Kidney (tissue), 22 donors: ENCODE measurements at places on chromosomes 4 and X. TPM values are rescaled to one million over a fixed set of nuclear protein-coding genes. Genes with fewer than 3 reads are reported as not detected.

- no peak for DNase-seq
These were observed 186.9 kb upstream of the HS3ST1 start for GRCh38 chr4:11615601-11616000.

DNA sequence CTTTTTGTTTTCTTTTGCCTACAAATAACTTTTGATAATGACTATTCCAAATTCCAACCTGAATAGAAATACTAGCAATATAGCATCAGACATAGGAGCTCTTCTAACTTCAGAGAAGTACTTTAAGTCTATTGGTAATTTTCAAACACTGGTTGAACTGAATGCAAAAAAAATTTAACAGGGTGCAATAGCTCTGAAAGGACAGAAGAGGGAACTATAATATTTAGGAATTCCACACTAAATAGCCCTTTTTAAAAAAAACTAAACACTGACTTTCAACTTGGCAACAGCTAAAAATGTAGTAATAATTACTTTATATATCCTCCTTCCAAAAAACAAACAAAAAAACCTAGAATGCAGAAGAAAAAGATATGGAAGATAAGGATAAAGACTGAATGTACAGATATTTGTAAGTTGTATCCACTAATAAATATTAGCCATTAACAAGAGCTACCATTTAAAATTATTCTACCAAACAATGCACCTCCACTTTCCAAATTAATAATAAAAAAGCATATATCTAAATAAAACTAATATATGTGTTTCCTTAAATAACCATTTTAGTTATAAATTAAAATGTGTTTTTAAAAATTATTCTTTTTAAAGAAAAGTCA lies 81.4 kb downstream of the FBXW7 start:
- no peak for DNase-seq

DNA sequence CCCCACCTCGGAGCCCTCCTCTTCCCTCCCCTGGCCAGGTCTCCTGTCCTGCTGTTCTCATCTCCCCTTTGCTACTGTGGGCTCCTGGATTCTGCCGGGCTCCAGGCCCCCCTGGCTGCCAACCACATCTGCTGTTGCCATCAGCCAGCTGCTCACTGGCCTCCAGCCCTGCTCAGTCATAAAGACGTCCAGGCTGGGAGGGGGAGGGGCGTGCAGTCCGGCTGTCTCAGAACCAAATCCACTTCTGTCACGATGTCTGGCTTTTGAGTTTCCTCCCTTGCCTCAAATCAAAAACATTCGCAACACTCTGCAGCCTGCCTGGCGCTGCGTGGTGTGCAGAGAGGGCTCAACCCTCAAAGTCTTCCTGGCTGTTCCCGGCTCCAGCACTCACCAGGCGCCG lies 7.1 kb downstream of the RASL11B start:
- peak; percentile 62 for DNase-seq

GRCh38 chr4:139684351-139684750 lies 18.7 kb downstream of the MGST2 start:
- DNase-seq, result no peak

DNA sequence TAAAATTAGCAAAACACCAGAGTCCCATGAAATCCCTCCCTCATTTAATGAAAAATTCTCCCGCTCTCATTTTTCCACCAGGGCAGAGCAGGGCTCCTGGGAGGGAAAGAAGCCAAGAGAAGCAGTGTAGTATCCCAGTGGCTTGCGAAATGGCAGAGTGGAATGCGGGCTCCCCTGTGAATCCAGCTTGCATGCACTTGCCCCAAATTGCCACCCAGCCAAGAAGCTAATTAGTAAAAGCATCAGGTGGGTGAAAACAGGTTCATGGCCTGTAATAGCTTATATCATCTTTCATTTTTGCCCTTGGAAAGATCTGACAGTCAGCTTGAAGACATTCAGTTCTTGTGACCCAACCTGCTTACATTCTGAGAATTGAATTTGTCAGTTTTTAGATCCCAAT lies 10.1 kb downstream of the AMOT start:
- DNase-seq, result no peak

G6PD gene
- total RNA-seq, result 54.1 TPM

- DNase-seq, result no peak
These were observed 24.7 kb downstream of the KCNE5 start for GRCh38 chrX:109600237-109600651.

DNA sequence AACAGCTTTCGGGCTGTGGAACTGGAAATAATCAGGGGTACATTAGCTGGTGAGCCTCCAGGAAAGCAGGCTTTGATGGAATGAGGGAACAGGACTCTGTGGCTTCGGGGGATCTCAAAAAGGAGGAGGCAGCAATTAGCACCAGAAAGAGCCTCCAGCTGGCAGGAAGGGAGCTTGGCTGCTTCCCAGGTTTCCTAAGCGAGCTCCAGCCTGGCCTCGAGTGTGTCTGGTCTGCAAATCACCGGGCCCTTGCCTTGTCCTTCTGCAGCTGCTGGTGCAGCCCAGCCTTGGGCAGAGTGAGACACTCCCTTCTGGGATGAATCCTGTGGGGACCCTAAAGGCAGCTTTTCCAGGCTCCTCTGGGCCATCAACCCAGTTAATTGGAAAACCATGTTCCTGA lies 10.7 kb upstream of the PDHA1 start:
- DNase-seq, result no peak

GRCh38 chr4:25160714-25161592 lies 704 bp upstream of the SEPSECS start:
- no peak for DNase-seq

DNA sequence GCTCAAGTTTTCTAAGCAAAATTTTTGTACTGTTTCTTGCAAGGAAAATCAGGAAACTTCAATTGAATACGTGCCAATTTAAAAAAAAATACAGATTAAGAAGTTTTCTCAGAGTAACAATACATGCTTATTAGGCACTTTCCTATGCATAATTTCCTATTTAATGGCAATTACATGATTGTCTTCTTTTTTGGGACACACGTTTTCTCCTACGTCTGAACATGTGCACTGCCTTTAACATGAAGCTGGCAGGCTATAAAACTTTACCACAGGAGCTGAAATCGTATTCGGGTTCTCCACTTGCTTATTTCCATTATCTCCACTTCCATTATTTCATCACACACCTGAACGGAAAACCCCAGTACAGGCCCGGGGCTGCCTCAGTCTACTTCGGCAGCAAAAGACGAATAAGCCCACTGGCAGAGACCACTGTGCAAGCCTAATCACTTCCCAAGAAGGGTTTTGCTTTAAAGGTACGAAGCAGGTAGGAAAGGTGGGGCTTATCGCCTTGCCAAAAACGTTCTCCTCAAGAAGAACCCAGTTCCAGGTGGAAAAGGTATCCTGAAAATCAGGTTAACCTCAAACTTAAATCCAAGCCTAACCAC lies 575 bp downstream of the RCHY1 start:
- no peak for DNase-seq

APBB2 gene
- total RNA-seq, result 65.6 TPM

DNA sequence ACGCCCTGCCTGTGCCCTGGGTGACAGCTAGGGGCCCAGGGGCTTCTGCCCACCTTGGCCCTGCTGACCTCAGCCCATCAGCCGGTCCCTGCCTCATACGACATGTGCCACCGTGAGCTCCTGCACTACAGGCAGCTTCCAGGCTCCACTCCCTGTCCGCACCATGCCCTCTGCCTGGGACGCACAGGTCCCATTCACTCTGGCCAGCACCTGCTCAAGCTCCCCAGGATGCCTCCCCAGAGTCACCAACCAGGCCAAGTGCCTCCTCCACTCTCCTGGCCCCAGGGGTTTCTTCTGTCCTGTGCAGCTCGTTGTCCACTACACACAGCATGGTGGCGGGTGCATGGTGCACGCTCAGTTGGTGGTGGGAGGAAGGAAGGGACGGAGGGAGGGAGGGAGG lies 20.2 kb upstream of the MRFAP1 start:
- no peak for DNase-seq

DNA sequence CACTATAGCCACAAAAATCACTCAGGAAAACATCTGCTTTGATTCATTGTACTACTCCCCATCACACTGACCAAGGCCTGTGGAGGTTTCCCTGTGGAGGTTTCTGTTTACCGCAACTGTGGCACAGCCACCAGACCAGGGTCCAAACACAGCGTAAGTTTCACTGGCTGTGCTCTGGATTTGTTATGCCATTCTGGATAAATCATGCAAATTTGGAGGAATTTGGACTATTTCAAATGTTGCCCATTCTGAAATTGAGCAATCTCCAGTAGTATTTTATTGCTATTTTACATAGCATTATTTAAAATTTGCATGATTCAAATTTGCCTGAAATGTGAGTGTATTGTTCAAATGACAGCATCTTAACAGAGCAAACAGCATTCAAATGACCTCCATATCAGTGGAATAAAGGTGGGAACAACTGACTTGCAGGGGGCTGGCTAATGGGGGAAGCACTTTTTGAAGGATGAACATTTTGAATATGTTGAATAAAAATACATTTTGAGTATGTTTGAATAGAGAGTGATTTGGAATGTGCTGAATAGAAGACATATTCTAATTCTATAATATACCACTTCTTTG lies 66.1 kb upstream of the ACSL1 start:
- no peak for DNase-seq

- no peak for DNase-seq
These were observed 678.2 kb upstream of the FAM241A start for GRCh38 chr4:111466811-111467604.

- no peak for DNase-seq
These were observed 89.4 kb downstream of the FTHL17 start for GRCh38 chrX:30982467-30982866.

DNA sequence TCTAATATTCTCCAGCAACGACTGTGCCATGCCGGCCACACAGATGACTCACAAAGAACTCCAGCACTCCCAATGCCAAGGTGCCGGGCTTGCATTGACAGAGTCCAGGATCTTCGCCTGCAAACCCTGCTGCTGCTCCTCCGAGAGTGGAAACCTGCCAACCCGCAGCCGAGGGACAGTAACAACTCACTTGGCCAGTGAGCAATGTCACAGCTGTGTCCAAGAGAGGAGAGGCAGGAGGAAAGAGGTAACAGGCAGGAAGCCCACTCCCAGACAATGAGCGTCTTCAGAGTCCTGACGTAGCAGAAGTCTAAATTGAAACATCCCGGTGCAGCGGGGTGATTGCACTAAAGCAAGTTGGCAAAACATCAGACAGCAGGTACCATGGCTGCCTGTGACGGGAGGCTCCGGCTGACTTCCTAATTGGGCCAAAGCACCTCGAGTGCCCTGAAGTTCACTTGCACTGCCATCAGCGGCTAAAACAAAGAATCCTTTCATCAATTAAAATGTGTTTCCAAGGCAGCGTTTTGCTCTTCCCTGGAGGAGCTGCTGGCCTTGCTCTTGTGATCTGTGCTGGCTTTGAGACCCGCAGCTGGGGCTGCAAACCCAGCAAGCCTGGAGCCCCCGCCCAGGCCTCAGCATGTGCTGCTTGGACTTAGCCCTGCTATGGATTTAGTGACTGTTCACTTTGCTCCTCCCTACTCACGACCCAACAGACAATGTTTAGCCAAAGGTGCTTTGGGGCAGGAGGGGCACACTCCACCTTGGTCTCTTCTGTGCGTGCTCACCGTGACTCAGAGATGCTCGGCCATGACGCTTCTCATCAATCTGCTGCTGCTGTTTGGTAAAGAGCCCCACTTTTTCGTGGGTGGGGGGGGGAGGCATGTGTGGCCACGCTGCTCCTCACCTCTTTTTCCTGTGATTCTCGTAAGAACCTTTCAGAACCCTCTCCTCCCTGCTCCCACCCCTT lies 36.5 kb downstream of the DCTD start:
- no peak for DNase-seq

GRCh38 chr4:4759883-4760282 lies 99.6 kb upstream of the MSX1 start:
- no peak for DNase-seq

- no peak for DNase-seq
These were observed 20.2 kb downstream of the CNGA2 start for GRCh38 chrX:151754641-151755215.

GRCh38 chr4:151874328-151874727 lies 113.5 kb upstream of the GATB start:
- no peak for DNase-seq

GRCh38 chr4:186604124-186604807 lies 48.9 kb upstream of the MTNR1A start:
- no peak for DNase-seq

TLR1 gene
- 18.0 TPM for total RNA-seq

- no peak for DNase-seq
These were observed 27.2 kb downstream of the OCIAD1 start for GRCh38 chr4:48858130-48858529.

- no peak for DNase-seq
These were observed 3.7 kb downstream of the FGD1 start for GRCh38 chrX:54492340-54492739.

DNA sequence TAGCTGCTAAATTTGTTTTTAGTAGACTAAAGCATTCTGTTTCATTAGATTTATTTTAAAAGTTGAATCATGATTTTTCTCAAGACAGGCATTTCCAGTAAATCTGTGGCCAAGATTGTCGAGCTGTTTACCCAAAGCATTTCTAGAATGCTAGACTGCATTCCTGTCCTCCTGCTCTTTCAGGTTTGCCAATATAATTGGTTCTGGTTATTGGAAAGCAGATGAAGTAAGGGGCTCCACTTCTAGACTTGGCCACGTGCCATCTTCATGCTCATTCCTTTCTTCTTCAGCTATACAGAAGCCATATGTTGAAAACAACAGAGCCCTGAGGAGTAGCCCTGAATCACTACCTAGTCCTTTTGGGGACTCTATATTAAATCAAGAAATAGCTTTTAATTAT lies 62.5 kb downstream of the PGRMC2 start:
- DNase-seq, result no peak

DNA sequence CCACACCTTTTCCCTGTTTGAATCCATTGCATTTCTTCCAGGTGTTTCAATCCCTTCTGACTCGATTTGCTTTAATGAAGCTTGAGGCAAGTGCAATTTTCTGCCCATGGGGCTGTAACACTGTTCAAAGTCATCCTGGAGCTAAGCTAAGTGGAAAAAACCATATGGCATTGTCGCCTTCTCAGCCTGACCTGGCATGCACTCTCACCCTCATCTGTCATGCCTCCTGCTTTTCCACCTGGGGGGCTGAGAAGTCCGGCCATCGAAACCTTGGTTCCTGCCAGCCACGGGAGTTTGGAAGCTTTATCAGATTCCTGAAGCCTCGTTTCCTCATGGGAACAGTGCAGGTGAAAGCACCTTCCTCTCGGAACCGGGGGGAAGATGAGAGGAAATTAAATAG lies 38.2 kb downstream of the WFS1 start:
- no peak for DNase-seq

ATP8A1 gene
- total RNA-seq, result 27.4 TPM

GRCh38 chrX:136193771-136194170 lies 46.4 kb downstream of the FHL1 start:
- no peak for DNase-seq

DNA sequence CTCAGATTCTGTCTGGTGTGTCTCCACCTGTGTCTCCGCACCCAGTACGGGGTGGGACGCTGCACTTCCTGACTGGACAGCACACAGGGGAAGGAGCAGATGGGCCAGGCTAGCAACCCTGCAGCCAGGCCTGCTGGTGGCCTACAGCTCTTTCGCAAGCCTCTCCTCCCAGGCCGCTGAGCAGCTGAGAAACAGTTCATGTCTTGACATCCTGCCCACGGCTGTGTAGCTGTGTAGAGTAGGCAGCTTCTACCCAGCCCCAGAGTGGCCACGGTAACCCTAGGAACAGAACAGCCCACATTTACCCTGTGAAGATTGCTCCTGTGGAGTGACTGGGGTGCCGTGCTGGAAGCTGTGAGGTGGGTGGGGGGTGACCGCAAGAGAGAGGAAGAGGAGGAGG lies 38.9 kb downstream of the CCNQ start:
- DNase-seq, result no peak

- no peak for DNase-seq
These were observed 62.1 kb upstream of the EXOC1L start for GRCh38 chr4:55757356-55757952.

SLC10A4 gene
- 0.13 TPM for total RNA-seq
